ENCODE measurements at places on chromosomes 11 and 22.

DNA sequence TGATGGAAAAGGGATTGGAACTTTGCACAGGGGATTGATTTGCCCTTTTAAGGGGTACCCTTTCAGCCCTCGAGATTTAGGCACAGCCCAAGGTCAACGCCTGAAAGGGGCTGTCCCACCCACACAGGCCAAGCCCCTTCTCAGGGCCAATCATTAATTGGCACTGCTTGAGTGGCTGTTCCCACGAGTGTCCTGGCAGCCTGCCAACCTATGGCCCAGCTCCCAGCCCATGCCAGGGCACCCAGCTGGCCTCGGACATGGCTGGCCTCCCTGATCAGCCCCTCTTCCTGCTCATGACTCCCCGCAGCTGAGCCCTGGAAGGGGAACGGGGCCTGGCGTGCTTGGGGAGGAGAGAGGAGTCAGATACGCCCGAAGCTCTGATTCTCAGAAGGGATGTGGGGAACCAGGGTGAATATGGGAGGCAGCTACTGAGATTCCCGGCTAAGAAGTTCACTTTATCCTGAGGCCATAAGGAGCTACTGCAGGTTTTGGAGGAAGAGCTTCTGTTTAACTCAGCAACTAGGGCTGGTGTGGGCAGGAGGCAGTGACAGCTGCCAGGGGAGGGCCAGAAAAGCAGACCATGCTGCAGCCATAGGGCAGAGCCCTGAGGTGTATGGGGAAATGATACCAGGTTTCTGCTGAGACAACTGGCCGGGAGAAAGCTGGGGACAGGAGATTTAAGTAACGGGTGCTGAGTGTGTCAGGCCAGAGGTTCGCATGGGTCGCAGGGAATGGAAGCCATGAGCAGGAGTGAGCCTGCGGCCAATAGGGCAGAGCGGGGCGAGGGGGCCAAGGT, 30.0 kb downstream of the WNT7B start:
- no peak for DNase-seq

- DNase-seq: no peak
Measured at GRCh38 chr11:73420136-73420535, 43.9 kb downstream of the RELT start.

DNA sequence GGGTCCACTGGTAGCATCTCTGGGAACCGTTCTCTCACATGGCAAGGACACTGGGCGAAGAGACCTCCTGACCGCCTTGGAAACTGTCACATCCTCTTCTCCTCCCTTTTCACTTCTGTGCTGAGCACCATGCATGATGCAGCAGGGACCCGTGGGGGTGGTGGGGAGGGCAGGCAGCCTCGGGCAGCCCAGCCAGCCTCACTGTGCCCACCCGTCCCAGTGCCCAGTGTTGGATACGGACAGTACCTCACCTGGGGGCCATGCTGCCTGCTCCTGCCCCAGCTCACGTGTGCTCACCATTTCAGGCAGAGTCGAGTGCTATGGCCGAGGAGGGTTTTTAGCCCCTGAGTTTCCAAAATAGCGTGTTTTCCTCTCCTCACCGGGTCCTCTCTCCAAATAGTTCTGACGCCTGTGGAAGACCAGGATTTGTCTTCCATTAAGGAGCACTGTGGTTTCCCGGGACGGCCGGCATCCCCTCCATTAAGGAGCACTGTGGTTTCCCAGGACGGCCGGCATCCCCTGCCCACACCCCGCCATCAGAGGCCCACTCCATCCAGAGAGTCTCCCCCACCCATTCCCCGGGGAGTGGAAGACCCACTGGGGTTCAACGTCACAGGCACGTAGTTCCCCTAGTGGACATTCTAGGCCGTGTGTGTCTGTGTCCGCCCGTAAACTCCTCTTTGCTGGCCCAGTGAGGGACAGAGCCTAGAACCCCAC, 22.4 kb downstream of the B3GAT1 start:
- DNase-seq: no peak

- DNase-seq: no peak
Measured at GRCh38 chr11:11965656-11966353, 42.6 kb downstream of the DKK3 start.

DNA sequence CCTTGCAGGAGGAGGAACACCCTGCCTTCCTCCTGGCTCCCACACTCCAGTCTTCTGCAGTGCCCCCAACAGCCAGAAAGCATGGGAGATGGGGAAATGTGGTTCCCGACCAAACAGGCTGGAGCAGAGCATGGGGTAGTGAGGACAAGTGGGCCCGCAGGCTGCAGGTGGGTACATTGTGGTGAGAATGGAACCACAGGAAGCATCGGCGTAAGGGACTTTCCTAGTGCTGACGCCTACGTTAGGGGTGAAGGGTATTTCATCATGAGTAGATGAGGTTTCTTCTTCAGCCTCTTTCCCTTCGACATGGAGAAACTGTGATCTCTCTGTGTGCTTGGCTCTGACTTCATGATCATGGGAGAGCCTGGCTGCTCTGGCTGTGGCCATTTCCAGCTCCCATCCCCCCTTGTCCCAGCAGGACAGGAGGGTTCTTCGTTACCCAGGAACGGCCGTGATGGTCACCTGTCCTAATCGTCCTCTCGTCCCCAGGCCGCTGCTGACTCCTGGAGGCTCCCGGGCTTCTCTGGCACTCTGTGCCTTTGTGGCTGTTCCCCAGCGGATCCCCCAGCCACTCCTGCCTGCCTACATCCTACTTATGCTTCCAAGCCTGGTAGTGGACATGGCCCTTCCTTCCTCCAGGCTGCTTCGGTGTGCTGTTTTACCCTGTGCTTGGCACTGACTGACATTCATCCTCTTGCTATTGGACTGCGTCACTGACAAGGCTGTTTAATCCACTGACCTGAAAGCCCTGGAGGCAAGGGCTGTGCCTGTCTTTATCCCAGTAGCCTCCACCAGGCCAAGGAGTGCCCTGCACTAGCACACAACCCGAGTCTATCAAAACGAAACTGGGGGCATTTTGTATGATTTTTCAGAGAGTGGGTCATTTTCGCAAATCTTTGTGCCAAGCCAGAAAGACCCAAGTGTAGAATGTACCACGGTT, 65.2 kb upstream of the CECR2 start:
- no peak for DNase-seq

DNA sequence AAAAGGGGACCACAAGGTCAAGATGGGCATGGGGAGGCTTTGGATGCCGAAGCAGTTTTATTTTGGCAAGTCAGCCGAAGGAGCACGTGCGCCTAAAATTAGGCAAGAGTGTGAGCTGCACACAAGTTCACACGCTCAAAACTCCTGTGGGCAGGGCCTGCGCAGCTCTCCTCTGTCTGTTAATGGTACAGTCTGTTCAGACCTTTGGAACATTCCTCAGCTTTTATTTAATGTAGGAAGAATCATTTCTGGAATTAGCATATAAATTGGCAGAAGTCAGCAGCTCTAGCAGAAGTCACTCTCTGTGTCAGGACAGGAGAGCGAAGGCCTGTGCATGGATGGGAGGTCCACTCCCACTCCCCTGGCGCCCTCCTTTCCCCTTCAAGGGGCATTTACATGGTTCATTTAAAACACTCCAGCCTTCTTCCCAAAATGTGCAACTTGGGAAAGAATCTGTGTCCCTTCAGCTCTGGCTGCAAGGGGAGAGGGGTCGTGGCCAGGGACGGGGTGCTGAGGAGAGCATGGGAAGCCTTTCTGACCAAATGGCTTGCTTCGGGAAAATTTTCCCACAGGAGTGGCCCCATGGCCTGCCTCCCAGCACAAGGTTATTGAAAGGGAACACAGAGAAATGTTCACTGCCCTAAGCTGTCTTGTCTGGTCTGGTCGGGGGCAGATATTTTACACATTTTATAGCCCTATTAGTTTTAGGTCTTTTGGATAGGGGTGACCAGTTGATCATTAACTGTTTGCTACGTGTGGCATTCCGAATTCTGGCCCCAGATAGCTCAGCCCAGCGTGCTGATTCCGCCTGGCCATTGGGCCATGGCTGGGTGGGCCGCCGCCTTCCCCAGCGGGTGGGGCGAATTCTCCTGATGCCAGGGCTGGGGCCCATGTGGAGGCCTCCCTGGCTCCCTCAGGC, 43.9 kb upstream of the SMIM38 start:
- DNase-seq: peak; percentile 72
